ENCODE measurements at places on chromosomes 6 and 20. TPM values are rescaled to one million over a fixed set of nuclear protein-coding genes. Genes with fewer than 3 reads are reported as not detected.

GRCh38 chr20:6705926-6706548, 61.4 kb upstream of the BMP2 start:
- DNase-seq: no peak
- H3K4me3 ChIP-seq: no peak overlapping the region
- H3K27ac ChIP-seq: no peak overlapping the region
- H3K36me3 ChIP-seq: no peaks in the 10 kb centered on the region
- no peaks in the 10 kb centered on the region for H3K27me3 ChIP-seq

DNA sequence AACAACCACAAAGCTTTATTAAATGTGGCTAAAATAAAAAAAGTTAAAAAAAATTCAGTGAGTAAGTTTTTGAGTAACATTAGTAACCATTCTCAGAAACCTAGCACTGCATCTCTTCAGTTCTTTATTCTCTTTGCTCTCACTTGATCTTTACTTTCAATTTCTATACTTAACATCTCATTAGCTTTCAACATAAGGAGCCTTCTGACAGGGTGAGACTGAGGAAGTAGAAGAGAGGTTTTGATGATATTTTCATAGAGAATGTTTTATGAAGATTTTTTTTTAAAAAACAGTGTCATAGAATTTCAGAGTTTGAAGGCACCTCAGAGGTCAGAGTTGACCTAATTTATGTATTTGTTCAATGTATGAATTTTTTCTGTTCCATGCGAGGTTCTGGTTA, 60.8 kb downstream of the FAM83B start:
- no peak overlapping the region for H3K27ac ChIP-seq
- H3K4me1 ChIP-seq: no peaks in the 10 kb centered on the region
- no peak for DNase-seq
- no peaks in the 10 kb centered on the region for H3K27me3 ChIP-seq

- no peak for DNase-seq
- no peaks in the 10 kb centered on the region for H3K27me3 ChIP-seq
- H3K4me1 ChIP-seq: no peaks in the 10 kb centered on the region
- no peak overlapping the region for H3K4me3 ChIP-seq
These were observed 397.9 kb upstream of the ADGRB3 start for GRCh38 chr6:68237205-68237604.

DNA sequence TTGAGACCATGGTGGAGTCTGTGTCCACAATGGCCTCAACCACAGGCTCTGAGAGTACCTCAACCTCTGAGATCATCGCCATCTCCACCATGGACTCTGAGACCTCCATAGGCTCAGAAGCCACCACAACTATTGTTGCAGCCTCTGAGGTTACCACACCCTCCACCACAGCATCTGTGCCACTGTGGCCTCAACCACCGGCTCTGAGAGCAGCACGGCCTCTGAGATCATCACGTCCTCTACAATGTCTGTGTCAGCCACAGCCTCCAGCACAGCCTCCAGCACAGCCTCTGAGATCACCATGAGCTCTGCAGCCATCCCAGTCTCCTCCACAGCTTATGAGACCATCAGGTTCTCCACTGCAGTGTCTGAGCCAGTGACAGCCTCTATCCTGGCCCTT, 19.4 kb upstream of the MUC21 start:
- H3K4me1 ChIP-seq: no peaks in the 10 kb centered on the region
- no peak for DNase-seq
- H3K36me3 ChIP-seq: no peaks in the 10 kb centered on the region
- H3K27ac ChIP-seq: no peak overlapping the region
- H3K4me3 ChIP-seq: no peak overlapping the region

- H3K36me3 ChIP-seq: no peaks in the 10 kb centered on the region
- no peak overlapping the region for H3K4me3 ChIP-seq
- DNase-seq: peak; percentile 72
- H3K4me1 ChIP-seq: peaks cover 19% of the 10 kb centered on the region
- peak overlapping the region; percentile 61 for H3K27ac ChIP-seq
These were observed 92.1 kb upstream of the SPTLC3 start for GRCh38 chr20:12916699-12917098.

DNA sequence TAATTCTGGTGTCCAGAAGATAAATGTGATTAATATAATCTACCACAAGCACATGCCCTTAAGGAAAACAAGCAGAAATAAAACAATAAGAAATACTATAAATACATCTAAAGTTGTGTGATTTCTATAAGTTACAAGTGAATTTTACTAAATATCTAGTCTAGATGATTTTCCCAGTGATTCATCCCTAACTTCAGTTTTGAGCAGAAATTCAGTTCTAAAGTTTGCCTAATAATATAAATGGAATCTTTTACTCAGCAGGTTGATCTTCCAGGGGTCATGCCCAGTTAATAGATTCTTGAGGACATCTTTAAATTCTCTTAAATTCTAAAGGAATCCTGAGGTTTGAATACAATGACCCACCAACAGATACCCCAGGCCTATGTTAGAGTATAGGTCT, 37.3 kb downstream of the PDE7B start:
- no peaks in the 10 kb centered on the region for H3K4me1 ChIP-seq
- no peak for DNase-seq
- H3K4me3 ChIP-seq: no peak overlapping the region
- no peak overlapping the region for H3K27ac ChIP-seq
- H3K36me3 ChIP-seq: no peaks in the 10 kb centered on the region

GRCh38 chr20:37956107-37956585, 53.2 kb downstream of the VSTM2L start:
- no peaks in the 10 kb centered on the region for H3K4me1 ChIP-seq
- no peak overlapping the region for H3K27ac ChIP-seq
- DNase-seq: no peak
- H3K4me3 ChIP-seq: no peak overlapping the region
- H3K36me3 ChIP-seq: no peaks in the 10 kb centered on the region

Gene ISM1
- total RNA-seq: 77.5 TPM

Measured in thyroid gland (tissue), 4 donors.